IMR-90 (cell line): ENCODE measurements at places on chromosomes 7 and 10. TPM values are rescaled to one million over a fixed set of nuclear protein-coding genes. Genes with fewer than 3 reads are reported as not detected.

The TOMM7 gene
- total RNA-seq, result 67.2 and 125 TPM in 2 replicates

DNA sequence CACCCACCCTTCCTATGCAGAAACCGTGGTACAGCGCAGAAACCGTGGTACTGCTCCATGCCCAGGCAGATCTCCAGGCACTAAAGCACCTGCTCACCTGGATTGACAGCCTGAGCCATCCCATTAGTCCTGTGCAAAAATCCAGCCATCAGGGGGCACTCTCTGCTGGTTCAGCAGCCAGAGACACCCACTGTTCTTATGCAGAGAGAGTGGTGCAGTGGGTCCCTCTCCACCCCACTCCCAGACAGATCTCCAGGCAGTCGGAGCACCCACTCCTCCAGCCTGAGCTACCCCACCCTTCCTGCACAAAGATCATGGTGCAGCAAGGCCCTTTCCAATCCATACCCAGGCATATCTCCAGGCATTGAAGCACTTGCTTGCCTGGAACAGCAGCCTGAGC, 219.8 kb downstream of the CTNNA3 start:
- H3K27me3 ChIP-seq, result no peaks in the 10 kb centered on the region
- no peaks in the 10 kb centered on the region for H3K4me1 ChIP-seq
- no peak overlapping the region for H3K4me3 ChIP-seq

GRCh38 chr10:63388421-63389031, 77.3 kb downstream of the JMJD1C start:
- H3K27me3 ChIP-seq, result no peaks in the 10 kb centered on the region
- H3K27ac ChIP-seq, result no peak overlapping the region
- no peaks in the 10 kb centered on the region for H3K36me3 ChIP-seq
- H3K4me3 ChIP-seq, result no peak overlapping the region
- no peaks in the 10 kb centered on the region; the same call in 1 of the 2 replicates for H3K4me1 ChIP-seq

DNA sequence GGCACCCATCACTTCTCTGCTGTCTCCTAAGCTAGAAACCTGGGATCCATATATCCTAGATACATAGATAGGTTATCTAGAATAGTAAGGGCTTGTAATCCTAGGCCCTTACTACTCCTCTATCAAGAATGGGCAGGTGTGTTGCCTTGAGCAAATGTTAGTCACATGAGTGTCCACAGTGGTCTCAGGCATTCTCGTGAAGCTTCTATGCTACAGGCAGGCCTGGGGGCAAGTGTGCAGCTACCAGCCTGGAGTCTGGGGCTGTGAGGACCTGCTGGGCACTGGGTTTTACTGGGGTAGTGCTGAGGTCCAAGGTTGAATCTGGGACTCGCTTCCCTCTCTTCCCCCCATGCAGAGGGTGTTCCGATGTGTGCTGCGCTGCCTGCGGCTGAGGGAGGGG, 91.4 kb downstream of the ABCC2 start:
- no peak for DNase-seq
- H3K27me3 ChIP-seq, result no peaks in the 10 kb centered on the region; the same call in 1 of the 2 replicates
- H3K36me3 ChIP-seq, result peaks cover 18% of the 10 kb centered on the region
- no peak overlapping the region for H3K4me3 ChIP-seq
- no peak overlapping the region for H3K27ac ChIP-seq
- peaks cover 6% of the 10 kb centered on the region; the same call in 1 of the 2 replicates for H3K4me1 ChIP-seq

DNA sequence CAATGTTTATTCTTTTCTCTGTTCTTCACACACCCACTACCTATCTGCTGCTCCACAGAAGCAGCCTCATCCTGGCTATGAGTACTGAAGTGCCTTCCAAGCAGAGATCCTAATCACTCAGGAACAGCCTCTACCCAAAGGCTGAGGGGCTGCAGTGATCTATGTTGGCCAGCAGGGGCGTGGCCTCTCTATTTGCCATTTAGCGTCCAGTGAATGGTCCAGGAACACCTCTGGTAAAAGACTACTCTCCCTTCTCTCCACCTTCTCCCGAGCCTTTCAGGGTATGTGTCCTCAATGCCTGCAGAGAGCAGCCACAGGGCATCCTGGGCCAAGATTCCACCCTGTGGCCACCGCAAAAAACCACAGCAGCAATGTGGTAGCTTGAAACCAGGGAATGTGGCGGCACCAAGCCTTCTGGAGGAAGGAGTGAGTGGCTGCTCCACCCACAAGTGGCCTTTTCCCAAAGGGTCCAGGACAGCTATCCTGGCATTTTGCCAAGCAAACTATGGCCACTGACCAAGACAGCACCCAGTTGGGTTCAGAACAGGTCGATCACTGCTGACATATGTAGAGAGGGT, 70.9 kb downstream of the SYPL1 start:
- H3K36me3 ChIP-seq, result no peaks in the 10 kb centered on the region
- H3K4me3 ChIP-seq, result no peak overlapping the region
- peaks cover 7% of the 10 kb centered on the region for H3K27me3 ChIP-seq
- DNase-seq, result peak; percentile 29

The ACBD7 gene
- 0.54 and 1.1 TPM in 2 replicates for total RNA-seq

DNA sequence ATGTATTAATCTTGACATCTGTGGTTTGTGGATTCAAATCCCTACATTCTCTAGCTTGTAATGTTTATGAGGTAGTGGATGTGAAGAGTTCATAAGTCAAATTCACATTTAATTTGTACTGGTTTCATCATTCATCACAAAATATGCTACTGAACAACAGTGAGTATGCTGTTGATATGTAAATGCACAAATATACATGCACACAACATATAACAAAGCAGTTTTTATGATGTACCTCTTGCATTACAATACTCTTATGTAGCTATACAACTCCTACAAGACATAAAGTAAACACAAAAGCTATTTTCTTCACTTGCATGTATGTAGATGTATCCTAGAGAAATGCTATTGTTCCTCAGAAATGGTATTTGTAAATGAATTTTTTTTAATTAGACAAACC, 111.0 kb upstream of the ANTXRL start:
- peaks cover 3% of the 10 kb centered on the region; the same call in 1 of the 2 replicates for H3K27me3 ChIP-seq
- no peak overlapping the region for H3K27ac ChIP-seq
- no peak overlapping the region for H3K4me3 ChIP-seq
- no peak for DNase-seq

- no peak overlapping the region for H3K27ac ChIP-seq
- H3K27me3 ChIP-seq, result no peaks in the 10 kb centered on the region
- peaks cover 3% of the 10 kb centered on the region for H3K4me1 ChIP-seq
- H3K36me3 ChIP-seq, result no peaks in the 10 kb centered on the region
- H3K4me3 ChIP-seq, result no peak overlapping the region
Observed at GRCh38 chr7:41328131-41328530, 374.8 kb downstream of the INHBA start.

DNA sequence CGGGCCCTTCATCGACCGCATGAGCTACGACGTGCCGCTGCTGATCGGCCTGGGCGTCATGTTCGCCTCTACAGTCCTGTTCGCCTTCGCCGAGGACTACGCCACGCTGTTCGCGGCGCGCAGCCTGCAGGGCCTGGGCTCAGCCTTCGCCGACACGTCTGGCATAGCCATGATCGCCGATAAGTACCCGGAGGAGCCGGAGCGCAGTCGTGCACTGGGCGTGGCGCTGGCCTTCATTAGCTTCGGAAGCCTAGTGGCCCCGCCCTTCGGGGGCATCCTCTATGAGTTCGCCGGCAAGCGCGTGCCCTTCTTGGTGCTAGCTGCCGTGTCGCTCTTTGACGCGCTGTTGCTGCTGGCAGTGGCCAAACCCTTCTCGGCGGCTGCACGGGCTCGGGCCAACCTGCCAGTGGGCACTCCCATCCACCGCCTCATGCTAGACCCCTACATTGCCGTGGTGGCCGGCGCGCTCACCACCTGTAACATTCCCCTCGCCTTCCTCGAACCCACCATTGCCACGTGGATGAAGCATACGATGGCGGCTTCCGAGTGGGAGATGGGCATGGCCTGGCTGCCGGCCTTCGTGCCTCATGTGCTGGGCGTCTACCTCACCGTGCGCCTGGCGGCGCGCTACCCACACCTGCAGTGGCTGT, 1.2 kb downstream of the SLC18A3 start:
- H3K27ac ChIP-seq, result no peak overlapping the region
- DNase-seq, result no peak
- no peak overlapping the region for H3K4me3 ChIP-seq
- H3K4me1 ChIP-seq, result no peaks in the 10 kb centered on the region
- H3K36me3 ChIP-seq, result no peaks in the 10 kb centered on the region
- peaks cover 83% of the 10 kb centered on the region for H3K27me3 ChIP-seq

DNA sequence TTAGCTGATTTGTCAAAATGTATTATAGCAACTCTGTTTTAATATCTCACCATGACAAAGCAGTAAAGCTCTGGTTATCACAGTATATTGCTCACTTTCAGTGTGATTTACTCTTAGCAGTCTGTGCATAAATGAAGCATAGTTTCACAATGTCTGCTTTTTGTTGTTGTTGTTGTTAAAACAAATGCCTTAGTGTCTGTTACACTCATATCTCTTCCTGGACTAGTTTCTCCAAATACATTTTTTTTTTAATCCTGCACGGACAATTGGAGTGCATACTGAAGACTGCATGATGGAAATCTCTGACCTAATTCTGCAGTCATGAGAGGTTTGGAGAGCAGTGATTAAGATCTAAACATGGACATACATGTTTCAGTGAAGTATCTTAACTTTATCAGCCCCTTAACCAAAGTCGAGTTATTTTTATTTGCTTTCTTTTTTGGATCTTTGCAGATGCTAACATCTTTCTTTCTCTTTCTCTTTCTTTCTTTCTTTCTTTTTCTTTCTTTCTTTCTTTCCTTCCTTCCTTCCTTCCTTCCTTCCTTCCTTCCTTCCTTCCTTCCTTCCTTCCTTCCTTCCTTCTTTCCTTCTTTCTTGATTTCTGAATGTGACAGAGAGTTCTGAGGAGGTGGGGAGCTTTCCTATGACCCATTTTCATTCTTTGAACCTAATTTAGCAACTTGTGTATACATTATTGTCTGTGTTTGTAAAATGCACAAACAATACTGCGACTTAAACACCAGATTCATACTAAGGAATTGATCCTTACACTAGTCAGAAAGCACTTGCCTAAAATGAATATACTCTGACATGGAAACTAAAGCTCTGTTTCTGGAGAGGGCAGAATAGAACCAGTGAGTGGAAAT, 161.5 kb upstream of the AGR3 start:
- peak; percentile 50 for DNase-seq
- no peak overlapping the region for H3K27ac ChIP-seq
- H3K4me1 ChIP-seq, result peaks cover 6% of the 10 kb centered on the region
- no peaks in the 10 kb centered on the region for H3K27me3 ChIP-seq
- H3K4me3 ChIP-seq, result no peak overlapping the region; the same call in 1 of the 2 replicates
- no peaks in the 10 kb centered on the region for H3K36me3 ChIP-seq

The GJD4 gene
- not detected in 2 replicates for total RNA-seq

- H3K36me3 ChIP-seq, result no peaks in the 10 kb centered on the region
- no peak overlapping the region for H3K27ac ChIP-seq
- no peaks in the 10 kb centered on the region for H3K27me3 ChIP-seq
- H3K4me1 ChIP-seq, result peaks cover 6% of the 10 kb centered on the region; the same call in 1 of the 2 replicates
Observed at GRCh38 chr10:48614481-48615390, 9.9 kb upstream of the ARHGAP22 start.

The GCK gene
- total RNA-seq, result 0.18 and 0.28 TPM in 2 replicates

GRCh38 chr7:142864980-142865747, 10.3 kb downstream of the EPHB6 start:
- no peaks in the 10 kb centered on the region for H3K4me1 ChIP-seq
- no peak for DNase-seq

GRCh38 chr7:94444813-94445212, 50.1 kb downstream of the COL1A2 start:
- H3K4me1 ChIP-seq, result peaks cover 5% of the 10 kb centered on the region
- H3K27me3 ChIP-seq, result no peaks in the 10 kb centered on the region; the same call in 1 of the 2 replicates
- no peak overlapping the region for H3K4me3 ChIP-seq
- DNase-seq, result no peak
- H3K36me3 ChIP-seq, result no peaks in the 10 kb centered on the region
- H3K27ac ChIP-seq, result no peak overlapping the region

The AKR1E2 gene
- total RNA-seq, result 2.2 and 3.4 TPM in 2 replicates

- peak; percentile 53 for DNase-seq
- H3K4me1 ChIP-seq, result peaks cover 29% of the 10 kb centered on the region
- H3K27ac ChIP-seq, result peak overlapping the region; percentile 40; the same call in 1 of the 2 replicates
Observed at GRCh38 chr7:134782121-134782623, 2.7 kb downstream of the CALD1 start.

The CTAGE15 gene
- under 0.01 TPM in 1 of 2 replicates, not detected in the other for total RNA-seq

DNA sequence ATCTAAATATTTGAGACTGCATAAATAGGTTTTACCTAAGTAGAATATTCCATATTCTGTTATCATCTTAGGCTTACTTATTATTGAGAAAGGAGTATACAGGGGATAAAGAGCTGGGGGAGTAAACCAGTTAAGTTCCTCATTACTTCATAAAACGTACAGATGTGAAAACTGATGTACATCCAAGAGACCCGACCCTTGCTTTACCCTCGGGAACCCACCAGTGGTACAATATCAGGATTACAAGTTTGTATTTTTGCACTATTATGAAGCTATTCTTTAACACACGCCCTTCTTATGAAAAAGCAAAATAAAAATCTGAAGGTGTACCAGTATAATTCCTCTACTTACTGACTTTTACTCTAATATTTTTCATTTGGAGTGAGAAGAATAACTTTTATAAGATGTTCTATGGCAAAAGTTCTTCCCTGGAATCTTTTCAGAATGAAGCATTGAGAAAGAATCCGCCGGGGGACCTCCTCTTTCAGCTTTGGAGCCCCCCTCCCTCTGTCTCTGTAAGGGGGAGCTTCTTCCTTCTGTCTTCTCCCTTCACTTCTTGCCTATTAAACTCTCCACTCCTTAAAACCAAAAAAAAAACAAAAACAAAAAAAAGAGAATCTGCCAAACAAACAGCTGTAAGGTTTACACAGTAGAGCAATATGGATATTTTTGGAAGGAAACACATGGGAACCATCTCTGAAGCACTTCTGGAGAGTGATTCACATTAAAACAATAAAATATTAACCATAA, 550.0 kb downstream of the TNS3 start:
- H3K27ac ChIP-seq, result no peak overlapping the region
- peaks cover 16% of the 10 kb centered on the region for H3K27me3 ChIP-seq
- DNase-seq, result no peak
- H3K4me3 ChIP-seq, result no peak overlapping the region

DNA sequence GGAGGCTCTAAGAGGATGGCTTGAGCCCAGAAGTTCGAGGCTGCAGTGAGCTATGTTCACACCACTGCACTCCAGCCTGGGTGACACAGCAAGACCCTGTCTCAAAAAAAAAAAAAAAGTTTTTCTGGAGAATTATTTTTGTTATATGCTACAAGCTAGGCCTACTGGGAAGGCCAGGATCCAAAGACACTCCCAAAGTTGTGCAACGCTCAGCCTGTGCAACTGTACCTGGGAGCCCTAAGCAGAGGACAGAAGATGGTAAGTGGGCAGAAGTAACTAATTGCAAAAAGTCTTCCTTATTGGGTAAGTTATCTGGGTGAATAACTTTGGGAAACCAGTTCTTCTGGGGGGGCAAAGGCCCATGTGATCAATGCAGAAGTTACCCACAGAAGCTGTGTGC, 17.3 kb downstream of the HIP1 start:
- no peak for DNase-seq
- no peak overlapping the region for H3K4me3 ChIP-seq
- no peak overlapping the region for H3K27ac ChIP-seq
- no peaks in the 10 kb centered on the region for H3K27me3 ChIP-seq

DNA sequence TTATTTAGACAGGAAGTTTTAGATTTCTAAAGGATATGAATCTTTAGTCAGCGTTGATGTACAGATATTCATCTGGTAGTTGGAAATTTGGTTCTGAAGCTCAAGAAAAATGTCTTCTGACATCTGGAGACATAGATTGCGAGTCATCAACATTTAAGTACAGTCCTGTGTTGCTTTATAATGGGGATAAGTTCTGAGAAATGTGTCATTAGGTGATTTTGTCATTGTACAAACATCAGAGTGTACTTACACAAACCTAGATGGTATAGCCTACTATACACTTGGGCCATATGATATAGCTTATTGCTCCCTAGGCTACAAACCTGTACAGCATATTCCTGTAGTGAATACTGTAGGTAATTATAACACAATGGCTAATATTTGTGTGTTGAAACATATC, 49.6 kb upstream of the UBN2 start:
- no peak overlapping the region for H3K4me3 ChIP-seq
- H3K27me3 ChIP-seq, result no peaks in the 10 kb centered on the region
- H3K27ac ChIP-seq, result no peak overlapping the region
- peak; percentile 38 for DNase-seq
- peaks cover 5% of the 10 kb centered on the region for H3K36me3 ChIP-seq
